ENCODE measurements at places on chromosomes 16 and 17. TPM values are rescaled to one million over a fixed set of nuclear protein-coding genes. Genes with fewer than 3 reads are reported as not detected.

The VASN gene
- total RNA-seq: 9.6 TPM

The RSKR gene
- 21.1 TPM for total RNA-seq

The GPATCH8 gene
- 51.5 TPM for total RNA-seq

The TBX21 gene
- not detected for total RNA-seq

The CCL16 gene
- not detected for total RNA-seq

The PRSS22 gene
- total RNA-seq: 4.4 TPM

The BICDL2 gene
- total RNA-seq: 14.3 TPM

The PRSS36 gene
- total RNA-seq: 1.3 TPM

All from H1 (cell line).